Stimulated activated CD4-positive, alpha-beta T cell treated with anti-CD3 and anti-CD28 coated beads, TNF-alpha, amount 100 ng/mL, for 24 hours (primary cell): ENCODE measurements at places on chromosomes 12 and 14.

DNA sequence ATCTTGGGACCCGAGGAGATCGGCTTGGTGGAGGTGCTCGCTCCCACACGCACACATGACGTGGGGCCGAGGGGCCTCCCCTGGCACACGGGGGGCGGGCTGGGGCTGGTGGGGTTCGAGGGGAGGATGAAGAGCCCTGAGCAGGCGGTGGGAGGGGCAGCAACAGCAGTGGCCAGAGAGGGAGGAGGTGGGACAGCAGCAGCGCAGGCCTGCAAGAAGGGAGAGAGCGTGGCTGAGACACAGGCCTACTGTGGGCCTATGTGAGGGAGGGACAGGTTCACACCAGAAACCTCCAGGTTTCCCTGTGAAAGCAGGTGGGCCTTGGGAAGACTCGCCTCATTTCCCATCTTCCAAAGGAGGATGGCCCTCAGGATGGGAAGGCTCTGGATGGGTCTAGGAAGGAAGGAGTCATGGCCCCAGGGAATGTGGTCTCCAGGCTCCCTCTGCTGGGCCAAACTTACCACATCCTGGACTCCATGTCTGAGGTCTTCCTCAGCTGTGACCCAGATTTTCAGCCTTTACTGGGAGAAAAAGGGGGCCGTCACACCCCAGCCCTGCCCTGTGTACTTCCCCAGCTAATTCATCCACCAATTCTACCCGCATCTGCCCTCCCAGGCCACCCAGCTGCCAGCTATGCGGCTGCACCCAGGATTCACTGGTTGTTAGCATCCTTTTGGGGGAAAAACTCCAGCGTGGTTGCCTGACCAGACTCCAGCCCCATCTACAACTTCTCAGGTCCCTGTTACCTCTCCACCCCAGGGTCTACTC lies 2.8 kb downstream of the PIANP start:
- peak; percentile 15 for DNase-seq

GRCh38 chr14:75147423-75148071 lies 20.7 kb upstream of the NEK9 start:
- DNase-seq = no peak

- DNase-seq = no peak
Measured at GRCh38 chr12:57630891-57631433, 2.0 kb downstream of the B4GALNT1 start.

GRCh38 chr14:96247031-96247430 lies 9.0 kb upstream of the BDKRB1 start:
- no peak for DNase-seq

GRCh38 chr12:2114071-2114470 lies 61.3 kb downstream of the CACNA1C start:
- no peak for DNase-seq

DNA sequence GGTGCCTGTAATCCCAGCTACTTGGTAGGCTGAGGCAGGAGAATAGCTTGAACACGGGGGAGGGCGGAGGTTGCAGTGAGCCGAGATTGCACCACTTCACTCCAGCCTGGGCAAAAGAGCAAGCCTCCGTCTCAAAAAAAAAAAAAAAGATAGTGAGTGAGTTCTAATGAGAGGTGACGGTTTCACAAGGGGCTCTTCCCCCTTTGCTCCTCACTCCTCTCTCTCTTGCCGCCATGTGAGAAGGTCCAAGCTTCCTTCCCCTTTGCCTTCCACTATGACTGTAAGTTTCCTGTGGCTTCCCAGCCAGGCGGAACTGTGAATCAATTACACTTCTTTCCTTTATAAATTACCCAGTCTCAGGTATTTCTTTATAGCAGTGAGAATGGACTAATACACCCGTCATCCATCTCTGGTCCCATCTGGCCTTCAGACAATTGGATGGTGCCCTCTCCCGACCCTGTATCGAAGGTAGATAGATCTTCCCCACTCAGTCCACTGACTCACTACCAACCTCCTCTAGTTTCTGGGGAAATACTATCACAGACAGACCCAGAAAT lies 27.0 kb upstream of the RCOR1 start:
- DNase-seq = no peak
